ENCODE measurements at places on chromosomes 3 and 15. TPM values are rescaled to one million over a fixed set of nuclear protein-coding genes. Genes with fewer than 3 reads are reported as not detected.

- DNase-seq = no peak
Observed at GRCh38 chr3:115943579-115943978, 320.3 kb downstream of the GAP43 start.

TUSC2 gene
- total RNA-seq = 16.9 TPM

GRCh38 chr3:146781059-146781458 is 175.9 kb upstream of the PLSCR5 start:
- DNase-seq = no peak

GRCh38 chr15:77059786-77060361 is 11.0 kb downstream of the TSPAN3 start:
- no peak for DNase-seq

CCDC13 gene
- total RNA-seq = 0.30 TPM

DNA sequence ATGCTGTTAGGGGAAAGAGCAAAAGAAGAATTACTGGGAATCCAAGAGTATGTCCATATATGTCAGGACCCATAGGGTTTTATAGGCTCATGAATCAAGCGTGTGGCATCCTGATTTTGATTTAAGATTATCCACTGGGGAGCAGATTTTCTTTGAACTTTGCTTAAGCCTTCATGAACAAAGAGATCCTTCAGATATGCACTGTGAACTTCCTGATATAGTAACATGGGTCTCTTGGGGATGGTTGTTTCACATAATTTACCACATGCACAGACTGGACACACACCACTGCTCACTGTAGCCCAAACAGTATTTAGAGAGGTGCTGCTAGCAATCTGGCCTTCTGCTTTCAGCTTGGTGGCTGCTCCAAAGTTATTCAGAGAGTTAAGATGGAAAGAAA is 200.9 kb upstream of the ZPLD1 start:
- DNase-seq = no peak

PLCB2 gene
- total RNA-seq = 0.40 TPM

DNA sequence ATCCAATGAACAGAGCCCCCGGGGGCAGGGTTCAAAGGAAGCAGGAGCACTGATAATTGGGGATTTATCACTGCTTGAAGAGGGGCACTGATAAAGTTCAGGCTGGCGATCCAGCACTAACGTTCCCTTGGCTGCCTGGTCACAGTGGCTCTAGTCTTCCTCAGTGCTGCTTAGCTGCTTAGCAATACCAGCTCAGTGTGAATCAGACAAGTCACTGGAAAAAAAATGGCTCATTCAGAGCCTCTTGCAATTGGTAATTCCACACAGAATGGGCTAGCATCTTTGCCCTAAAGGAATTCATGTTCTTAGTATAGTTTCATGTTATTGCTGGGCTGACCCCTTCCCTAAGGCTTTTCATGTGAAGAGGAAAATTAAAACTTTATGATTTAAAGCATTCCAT is 95.7 kb upstream of the SLC2A2 start:
- no peak for DNase-seq

CASR gene
- not detected for total RNA-seq

DNA sequence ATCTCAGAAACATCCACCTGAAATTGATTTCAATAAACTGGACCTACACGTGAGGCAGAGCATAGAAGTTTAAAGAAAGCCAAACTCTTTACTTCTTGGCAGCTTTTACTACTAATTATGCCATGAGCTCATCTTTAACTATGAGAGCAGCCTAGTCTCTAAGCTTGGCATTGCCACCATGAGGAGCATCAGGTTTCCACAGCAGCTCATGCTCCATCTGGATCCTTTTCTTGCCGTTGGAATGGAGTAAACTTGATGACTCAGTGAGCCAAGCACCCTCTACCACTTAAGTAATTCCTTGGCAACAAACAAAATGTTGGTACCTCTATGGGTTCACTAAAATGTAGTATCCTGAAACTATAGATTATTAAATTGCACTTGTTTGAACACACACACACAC is 583.2 kb downstream of the EPHA3 start:
- no peak for DNase-seq

CKMT1A gene
- not detected for total RNA-seq

GRCh38 chr3:134798681-134799311 is 3.7 kb downstream of the EPHB1 start:
- peak; percentile 71 for DNase-seq

DNA sequence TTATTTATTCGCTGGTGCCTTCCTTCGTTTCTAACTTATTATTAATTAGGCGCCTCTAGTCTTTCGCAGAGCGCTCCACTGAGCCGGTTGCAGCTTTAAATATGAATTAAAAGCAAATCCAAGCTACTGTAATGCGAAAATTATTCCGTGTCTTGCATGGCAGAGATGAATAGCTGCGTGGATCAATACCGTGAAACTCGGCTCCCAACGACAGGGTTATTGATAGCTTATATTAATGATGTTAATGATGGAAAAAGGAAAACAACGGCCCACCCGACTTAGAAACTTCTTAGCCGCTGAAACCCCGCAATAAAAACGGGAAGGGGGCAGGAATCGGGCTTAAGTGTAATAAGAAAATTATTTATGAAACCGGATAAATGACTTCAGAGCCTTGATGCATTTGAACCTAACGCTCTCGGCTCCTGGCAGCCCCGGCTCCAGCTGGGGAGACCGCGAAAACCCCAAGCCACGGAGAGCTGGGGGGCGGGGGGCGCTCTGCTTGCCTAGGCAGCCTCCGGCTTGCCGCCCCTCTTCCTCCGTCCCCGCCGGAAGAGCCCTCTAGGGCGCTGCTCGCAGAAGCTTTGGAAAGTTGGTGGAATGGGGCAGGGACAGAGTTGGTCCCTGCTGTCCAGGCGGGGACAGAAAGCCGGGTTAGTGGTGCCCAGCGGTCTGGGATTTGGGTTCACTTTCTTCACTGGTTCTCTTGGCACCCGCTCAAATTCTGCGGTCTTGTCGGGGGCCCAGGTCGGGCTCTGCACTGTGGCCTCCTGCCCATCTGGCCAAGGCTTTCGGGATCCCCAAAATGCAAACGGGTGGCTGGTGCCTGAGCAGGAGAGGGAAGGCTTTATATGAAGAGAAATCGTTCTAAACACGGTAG is 7.7 kb upstream of the ONECUT1 start:
- no peak for DNase-seq
